ENCODE measurements at places on chromosomes 6 and 20. TPM values are rescaled to one million over a fixed set of nuclear protein-coding genes. Genes with fewer than 3 reads are reported as not detected.

GRCh38 chr6:53483423-53484353 is 61.2 kb downstream of the GCLC start:
- peaks cover 26% of the 10 kb centered on the region for H3K27me3 ChIP-seq
- no peaks in the 10 kb centered on the region for H3K36me3 ChIP-seq
- peaks cover 35% of the 10 kb centered on the region for H3K4me1 ChIP-seq
- no peak overlapping the region for H3K27ac ChIP-seq
- no peak overlapping the region for H3K4me3 ChIP-seq

The ADGRG6 gene
- 0.52 TPM for total RNA-seq

The CDK5RAP1 gene
- total RNA-seq: 43.3 TPM

DNA sequence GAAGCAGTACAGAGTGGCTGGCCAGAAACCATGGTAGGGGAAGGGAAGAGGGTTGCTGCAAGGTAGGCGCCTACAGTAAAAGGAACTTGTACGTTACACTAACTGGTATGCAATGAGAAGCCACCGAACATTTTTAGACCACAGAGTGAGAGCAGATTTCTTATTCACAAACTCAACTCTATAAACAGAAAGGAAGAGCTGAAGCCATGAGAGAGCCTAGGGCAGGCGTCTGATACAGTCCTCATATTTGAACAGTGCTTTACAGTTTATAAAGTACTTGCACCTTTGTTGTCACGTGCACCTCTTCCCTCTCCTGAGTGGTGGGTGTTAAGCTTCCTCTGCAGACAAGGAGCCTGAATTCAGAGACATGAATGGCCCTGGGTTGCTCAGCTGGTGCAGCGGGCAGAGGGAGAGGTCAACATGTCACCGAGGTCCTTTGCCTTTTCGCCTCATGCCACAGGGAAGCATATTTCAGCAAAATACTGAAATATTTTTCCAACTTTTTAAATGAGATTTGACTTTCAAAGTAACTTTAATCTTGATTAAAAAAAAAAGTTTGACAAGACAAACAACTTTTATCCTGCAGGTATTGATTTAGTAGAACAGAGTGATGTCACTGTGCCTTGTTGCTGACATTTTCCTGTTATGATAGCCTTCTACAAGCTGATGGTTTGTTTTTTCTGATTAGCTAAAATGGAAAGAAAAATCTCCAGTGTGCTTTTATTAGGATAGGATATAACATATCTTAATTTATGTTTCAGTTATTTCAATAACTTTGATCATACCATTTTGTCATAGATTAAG is 23.8 kb downstream of the UST start:
- H3K27ac ChIP-seq: no peak overlapping the region
- H3K4me1 ChIP-seq: peaks cover 22% of the 10 kb centered on the region
- H3K27me3 ChIP-seq: peaks cover 19% of the 10 kb centered on the region
- H3K4me3 ChIP-seq: no peak overlapping the region
- H3K36me3 ChIP-seq: no peaks in the 10 kb centered on the region

The ZNF831 gene
- total RNA-seq: 10.2 TPM

DNA sequence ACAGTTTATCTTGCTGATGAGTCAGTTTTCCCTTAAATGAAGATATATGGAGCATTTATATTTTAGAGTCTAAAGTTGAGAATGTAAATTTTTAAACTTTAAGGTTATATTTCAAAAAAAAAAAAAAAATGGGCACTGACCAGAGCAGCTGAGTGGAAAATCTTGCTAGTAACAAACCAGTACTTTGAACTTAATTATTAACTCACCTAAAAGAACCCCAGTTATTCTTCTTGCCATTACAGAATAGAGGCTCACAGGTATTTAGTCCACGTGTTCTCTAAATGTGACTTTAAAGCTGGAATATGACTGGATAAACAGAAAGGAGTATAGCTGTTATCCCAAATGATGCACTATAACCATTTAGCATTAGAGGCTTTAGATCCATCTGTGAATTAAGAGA is 178.4 kb downstream of the COL9A1 start:
- no peaks in the 10 kb centered on the region for H3K36me3 ChIP-seq
- H3K27ac ChIP-seq: no peak overlapping the region
- H3K4me1 ChIP-seq: no peaks in the 10 kb centered on the region
- DNase-seq: no peak
